Skin of body (tissue), 3 donors: ENCODE measurements at places on chromosomes 4 and X. TPM values are rescaled to one million over a fixed set of nuclear protein-coding genes. Genes with fewer than 3 reads are reported as not detected.

BEX1 gene
- 0.30 TPM for total RNA-seq

CCSER1 gene
- 12.3 TPM for total RNA-seq

USP17L29 gene
- not detected for total RNA-seq

GRID2 gene
- total RNA-seq = 1.4 TPM

- DNase-seq = no peak
Measured at GRCh38 chr4:110808351-110808878, 185.5 kb upstream of the PITX2 start.

- no peak for DNase-seq
Measured at GRCh38 chr4:172515266-172515879, 653.2 kb upstream of the GALNT7 start.

DNA sequence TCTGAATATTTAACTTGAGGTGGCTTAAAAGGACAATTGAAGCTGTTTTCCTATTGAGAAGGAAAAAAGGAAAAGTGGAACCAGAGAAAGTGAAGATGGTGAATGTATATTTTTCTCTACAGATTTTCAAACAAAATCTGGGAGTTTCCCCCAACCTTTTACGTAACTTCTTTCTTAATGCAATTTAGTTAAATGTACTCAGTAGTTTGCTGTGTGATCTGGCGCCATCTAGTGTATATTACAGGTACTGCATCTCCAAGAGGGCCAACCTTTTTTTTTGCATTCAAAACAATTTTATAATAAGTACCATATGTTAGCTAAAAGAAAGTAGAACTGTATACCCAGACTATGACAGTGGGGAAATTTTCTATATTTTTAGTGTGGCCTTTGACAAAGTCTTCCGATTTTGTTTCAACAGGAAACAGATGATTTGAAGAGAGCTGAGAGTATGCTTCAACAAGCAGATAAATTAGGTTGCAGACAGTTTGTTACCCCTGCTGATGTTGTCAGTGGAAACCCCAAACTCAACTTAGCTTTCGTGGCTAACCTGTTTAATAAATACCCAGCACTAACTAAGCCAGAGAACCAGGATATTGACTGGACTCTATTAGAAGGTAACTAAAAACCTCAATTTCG is 82.0 kb downstream of the PLS3 start:
- DNase-seq = peak; percentile 80
